ENCODE measurements at places on chromosomes 3 and 15.

- DNase-seq, result no peak
Observed at GRCh38 chr3:122942937-122943827, 84.4 kb downstream of the SEMA5B start.

- DNase-seq, result no peak
Observed at GRCh38 chr3:33007776-33008175, 56.3 kb downstream of the CCR4 start.

- no peak for DNase-seq
Observed at GRCh38 chr3:138799822-138800221, 34.9 kb downstream of the PIK3CB start.

- no peak for DNase-seq
Observed at GRCh38 chr3:185709251-185709955, 115.4 kb downstream of the IGF2BP2 start.

DNA sequence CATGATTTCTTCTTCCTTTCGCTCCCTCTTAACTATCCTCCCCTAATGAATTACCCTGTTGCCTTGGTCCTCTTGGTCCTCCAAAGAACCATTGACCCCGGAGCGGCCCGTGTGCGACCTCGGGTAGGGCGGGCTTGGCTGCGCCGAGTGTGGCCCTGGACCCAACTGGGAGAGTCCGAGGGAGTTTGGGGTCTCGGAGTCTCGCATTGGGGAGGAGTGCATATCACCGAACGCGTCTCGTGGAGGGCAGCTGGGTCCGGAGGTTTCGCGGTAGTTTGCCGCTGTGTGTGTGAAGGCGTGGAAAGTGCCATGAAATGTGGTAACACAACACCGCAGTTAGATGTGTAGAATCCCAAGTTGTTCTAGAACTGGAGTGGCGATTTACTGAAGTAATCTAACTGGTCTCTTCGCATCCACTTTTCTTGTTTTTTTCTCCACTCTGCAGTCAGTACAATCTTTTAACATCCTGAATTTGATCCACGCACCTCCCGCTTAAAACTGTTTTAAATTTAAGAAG is 363 bp downstream of the GTF2E1 start:
- DNase-seq, result no peak

GRCh38 chr15:71570736-71571135 is 239.6 kb upstream of the NR2E3 start:
- DNase-seq, result no peak

- no peak for DNase-seq
Observed at GRCh38 chr3:141391298-141391990, 23.1 kb downstream of the ZBTB38 start.

DNA sequence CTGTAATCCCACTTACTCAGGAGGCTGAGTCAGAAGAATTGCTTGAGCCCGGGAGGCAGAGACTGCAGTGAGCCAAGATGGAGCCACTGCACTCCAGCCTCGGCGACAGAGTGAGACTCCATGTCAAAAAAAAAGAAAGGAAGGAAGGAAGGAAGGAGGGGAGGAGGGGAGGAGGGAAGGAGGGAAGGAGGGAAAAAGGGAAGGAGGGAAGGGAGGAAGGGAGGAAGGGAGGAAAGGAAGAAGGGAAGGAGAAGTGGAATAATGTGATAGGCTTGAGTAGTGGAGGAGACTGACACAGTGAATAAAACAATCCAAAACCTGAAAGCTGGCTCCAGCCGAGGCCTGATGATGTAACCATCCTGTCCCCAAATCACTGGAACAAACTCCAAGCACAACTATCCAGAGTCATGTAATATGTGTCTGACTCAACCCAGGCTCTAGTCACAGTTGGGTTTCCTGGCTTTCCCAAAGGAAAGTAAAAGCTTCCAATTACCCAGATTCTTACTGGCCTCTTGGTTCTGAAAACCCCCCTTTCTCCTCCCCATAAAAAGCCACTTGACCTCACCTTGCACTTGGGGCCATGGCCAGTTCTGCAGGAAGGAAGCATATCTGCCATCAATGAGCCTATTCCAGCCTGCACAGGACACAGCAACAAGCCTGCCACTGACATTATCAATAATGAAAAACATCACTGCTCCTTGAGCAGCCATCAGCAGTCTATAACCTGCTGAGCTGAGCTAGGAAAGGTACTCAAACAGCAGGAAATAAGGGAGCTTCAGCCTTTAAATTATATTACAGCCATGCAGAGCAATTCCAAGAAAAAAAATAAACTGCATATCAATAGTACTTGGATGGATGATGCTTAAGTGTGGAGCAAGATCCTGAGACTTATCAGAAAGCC is 48.3 kb downstream of the MB21D2 start:
- DNase-seq, result no peak

- DNase-seq, result no peak
Observed at GRCh38 chr15:67114846-67115585, 49.6 kb downstream of the SMAD3 start.

GRCh38 chr3:193489949-193490348 is 64.7 kb downstream of the ATP13A4 start:
- no peak for DNase-seq

GRCh38 chr15:78551902-78552301 is 11.7 kb downstream of the PSMA4 start:
- no peak for DNase-seq

DNA sequence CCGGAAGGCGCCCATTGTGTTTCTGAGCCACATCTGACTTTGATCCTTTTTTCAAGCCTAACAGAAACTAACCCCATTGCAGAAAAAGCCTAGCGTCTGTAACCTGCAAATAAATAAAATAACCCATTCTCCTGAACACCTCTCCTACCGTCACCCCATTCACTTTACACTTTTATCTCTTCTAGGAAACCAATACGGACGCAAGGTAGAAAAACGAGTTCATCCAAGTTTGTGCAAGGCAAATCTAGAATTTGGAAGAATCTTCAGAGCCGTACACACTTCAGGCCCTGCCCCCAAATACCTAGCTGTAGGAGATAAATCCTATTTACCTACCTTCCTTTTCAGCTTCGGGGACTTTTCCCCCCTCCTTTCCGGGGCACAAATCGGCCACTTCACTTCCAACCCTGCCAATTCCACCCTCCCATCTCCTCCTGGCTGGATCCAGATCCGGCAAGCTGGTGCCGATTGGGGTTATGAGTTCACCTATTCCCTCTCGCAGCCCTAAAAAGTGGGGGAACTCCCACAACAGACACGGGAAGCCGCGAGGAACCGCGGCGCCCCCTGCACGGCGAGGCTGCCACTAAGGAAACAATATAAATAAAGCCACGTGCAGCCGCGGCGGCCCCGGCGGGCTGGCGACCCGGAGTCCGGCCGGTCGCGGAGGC is 987 bp downstream of the PRTG start:
- no peak for DNase-seq

DNA sequence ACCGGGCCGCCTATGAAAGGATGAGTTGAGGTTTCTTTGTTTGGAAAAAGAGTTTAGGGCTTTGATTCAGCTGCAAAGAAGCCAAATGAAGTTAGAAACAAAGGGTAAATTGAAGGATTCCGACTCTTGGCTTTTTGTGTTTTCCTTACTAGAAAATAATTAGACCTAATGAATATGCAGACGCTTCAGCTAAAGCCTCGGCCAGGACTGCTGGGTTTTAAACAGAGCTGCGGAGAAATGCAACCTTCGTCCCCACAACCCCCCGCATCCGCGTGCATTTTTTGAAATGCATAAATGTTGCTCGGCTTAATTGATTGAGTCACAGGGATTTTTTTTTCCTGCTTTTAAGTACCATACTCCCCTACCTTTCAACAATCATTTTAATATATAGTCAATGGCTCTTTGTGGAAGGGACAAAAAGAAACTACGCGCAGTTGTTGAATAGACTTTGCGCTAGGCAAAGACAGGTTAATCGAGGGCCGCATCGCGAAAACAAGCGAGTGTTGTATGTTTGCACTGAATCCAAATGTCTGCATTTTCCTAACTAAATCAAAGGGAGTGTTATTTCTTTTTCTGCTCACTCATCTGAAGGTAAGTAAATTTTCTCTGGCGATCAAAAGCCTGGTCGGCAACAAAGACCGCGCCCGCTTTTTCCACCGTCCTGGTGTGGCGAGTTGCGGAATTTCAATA is 1.3 kb upstream of the ZIC4 start:
- DNase-seq, result no peak

All from stimulated activated CD8-positive, alpha-beta memory T cell treated with anti-CD3 and anti-CD28 coated beads, Interleukin-4, amount 100 ng/mL, for 1 hour (primary cell).